Camera-type eye (tissue), 1 donor: ENCODE measurements at places on chromosomes 7 and 10. TPM values are rescaled to one million over a fixed set of nuclear protein-coding genes. Genes with fewer than 3 reads are reported as not detected.

Gene PRKAR2B
- 45.9 TPM for total RNA-seq

Gene CTAGE6
- total RNA-seq, result 2.9 TPM

Gene CYP17A1
- total RNA-seq, result 0.33 TPM

Gene ENO4
- 1.4 TPM for total RNA-seq

Gene CYP26C1
- total RNA-seq, result 0.38 TPM

Gene EFCAB10
- total RNA-seq, result 0.99 TPM

Gene TASOR2
- total RNA-seq, result 119 TPM

Gene GRM3
- 7.2 TPM for total RNA-seq

Gene TMEM196
- 9.7 TPM for total RNA-seq

Gene DAGLB
- 34.4 TPM for total RNA-seq

Gene OGDH
- total RNA-seq, result 92.9 TPM

Gene GARIN1A
- total RNA-seq, result 0.49 TPM

Gene SVIL
- total RNA-seq, result 107 TPM

Gene ANXA8
- total RNA-seq, result 0.88 TPM

Gene PON1
- total RNA-seq, result not detected

Gene GIGYF1
- 45.0 TPM for total RNA-seq

Gene ATOH7
- total RNA-seq, result 11.4 TPM

Gene INHBA
- 8.8 TPM for total RNA-seq

Gene LBX1
- not detected for total RNA-seq

Gene NODAL
- total RNA-seq, result 1.3 TPM

Gene FAM25C
- total RNA-seq, result not detected

Gene CCDC3
- total RNA-seq, result 13.0 TPM

Gene GIMAP4
- total RNA-seq, result 22.5 TPM

Gene PLCE1
- total RNA-seq, result 28.2 TPM

Gene WNT16
- total RNA-seq, result 5.6 TPM

Gene FGFR2
- total RNA-seq, result 77.5 TPM

Gene CALML3
- 0.33 TPM for total RNA-seq

Gene NPC1L1
- not detected for total RNA-seq

Gene HTR5A
- total RNA-seq, result 0.22 TPM

Gene ACSL5
- 3.6 TPM for total RNA-seq

Gene AGAP5
- total RNA-seq, result 8.0 TPM

Gene NKX2-3
- total RNA-seq, result not detected

Gene BHLHA15
- total RNA-seq, result 1.2 TPM

Gene PIP
- total RNA-seq, result not detected

Gene SLIT1
- total RNA-seq, result 8.2 TPM

Gene AP5Z1
- 22.8 TPM for total RNA-seq

Gene MRC1
- total RNA-seq, result 9.5 TPM

Gene CPN1
- not detected for total RNA-seq
